Caudate nucleus (tissue), 63 donors: ENCODE measurements at places on chromosomes 2 and 18.

DNA sequence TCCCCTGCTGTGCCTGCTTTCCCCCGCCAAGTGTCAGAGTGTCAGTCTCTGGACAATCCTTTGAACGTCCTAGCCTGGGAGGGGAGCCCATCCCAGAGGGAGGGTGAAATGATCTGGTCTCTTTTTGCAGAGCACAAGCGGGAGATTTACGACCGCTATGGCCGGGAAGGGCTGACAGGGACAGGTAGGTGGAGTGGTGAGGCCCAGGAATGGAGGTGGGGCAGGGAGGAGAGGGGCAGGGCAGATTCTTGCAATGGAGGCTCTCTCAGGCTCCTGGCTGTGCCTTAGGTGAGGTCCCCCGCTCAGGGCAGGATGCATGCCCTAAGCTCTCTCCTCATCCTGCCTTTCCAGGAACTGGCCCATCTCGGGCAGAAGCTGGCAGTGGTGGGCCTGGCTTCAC, 2.4 kb downstream of the DNAJB2 start:
- DNase-seq, result no peak

DNA sequence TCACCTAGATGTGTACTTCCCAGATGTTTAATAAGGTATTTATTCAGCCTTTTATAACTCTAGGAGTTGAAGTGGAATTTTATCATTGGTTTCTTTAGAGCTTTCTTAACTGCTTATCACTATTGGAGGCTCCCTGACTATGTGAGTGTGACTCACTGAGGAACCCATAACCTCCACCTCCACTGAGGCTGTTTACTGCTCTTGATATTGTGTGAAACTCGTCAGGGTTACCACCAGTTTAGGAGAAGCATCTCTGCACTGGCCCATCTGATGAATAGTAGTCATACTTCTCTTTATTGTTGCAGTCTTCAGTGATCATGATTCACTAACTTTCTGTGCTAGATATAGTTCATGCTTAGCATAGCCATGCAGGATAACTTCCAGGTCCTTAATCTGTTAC, 79.6 kb upstream of the UBXN4 start:
- DNase-seq, result no peak

- DNase-seq, result no peak
These were observed 12.7 kb downstream of the TMEM237 start for GRCh38 chr2:201630577-201630976.

- DNase-seq, result no peak
These were observed 48.9 kb upstream of the CAVIN2 start for GRCh38 chr2:191895743-191896142.

- peak; percentile 81 for DNase-seq
These were observed 598 bp upstream of the WBP1 start for GRCh38 chr2:74457549-74458131.

GRCh38 chr2:2101924-2102323, 229.2 kb downstream of the MYT1L start:
- DNase-seq, result no peak

- DNase-seq, result no peak
These were observed 117.2 kb downstream of the HNMT start for GRCh38 chr2:138081225-138082073.

- no peak for DNase-seq
These were observed 788.4 kb downstream of the EPHA4 start for GRCh38 chr2:220783671-220784070.

GRCh38 chr2:57821088-57821487, 225.5 kb upstream of the VRK2 start:
- no peak for DNase-seq

DNA sequence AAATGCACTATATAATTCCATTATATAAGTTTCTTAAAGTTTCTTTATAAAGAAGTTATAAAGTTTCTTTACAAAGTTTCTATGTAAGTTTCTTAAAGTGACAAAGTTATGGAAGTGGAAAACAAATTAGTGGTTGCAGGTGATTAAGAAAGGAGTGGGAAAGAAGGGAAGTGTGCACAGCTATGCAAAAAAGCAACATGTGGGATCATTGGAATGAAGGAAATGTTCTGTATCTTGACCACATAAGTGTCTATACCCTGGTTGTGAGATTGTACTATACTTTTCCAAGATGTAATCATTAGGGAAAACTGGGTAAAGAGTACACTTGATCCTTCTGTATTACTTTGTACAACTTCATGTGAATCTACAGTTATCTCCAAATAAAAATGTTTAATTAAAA, 1541.1 kb downstream of the LRP1B start:
- no peak for DNase-seq

DNA sequence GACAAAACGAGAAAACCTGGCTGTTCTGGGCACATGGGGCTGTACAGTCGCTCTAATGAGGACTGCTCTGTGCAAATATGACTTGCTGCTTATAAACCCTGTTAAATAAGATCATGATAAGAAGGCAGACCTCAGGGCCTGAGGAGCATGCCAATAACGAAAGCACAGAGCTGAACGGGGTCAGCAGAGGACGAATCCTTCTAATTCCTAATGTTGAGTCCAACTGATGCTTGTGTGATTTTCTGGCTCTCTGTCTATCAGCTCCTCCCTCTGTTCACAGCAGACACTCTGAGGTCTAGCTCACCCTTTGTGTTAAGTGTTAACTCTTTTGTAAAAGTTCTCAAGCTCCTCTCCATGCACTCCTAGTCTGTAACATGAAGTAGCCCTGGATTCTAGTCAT, 167.2 kb upstream of the REV1 start:
- DNase-seq, result no peak

GRCh38 chr18:59354731-59355130, 4.3 kb downstream of the LMAN1 start:
- no peak for DNase-seq

- DNase-seq, result no peak
These were observed 394.2 kb upstream of the ZEB2 start for GRCh38 chr2:144914113-144914512.

- DNase-seq, result no peak
These were observed 33.0 kb downstream of the FARSB start for GRCh38 chr2:222622910-222623309.

GRCh38 chr2:230811508-230811907, 53.2 kb upstream of the ITM2C start:
- DNase-seq, result no peak

- no peak for DNase-seq
These were observed 56.1 kb downstream of the TNP1 start for GRCh38 chr2:216803791-216804190.

DNA sequence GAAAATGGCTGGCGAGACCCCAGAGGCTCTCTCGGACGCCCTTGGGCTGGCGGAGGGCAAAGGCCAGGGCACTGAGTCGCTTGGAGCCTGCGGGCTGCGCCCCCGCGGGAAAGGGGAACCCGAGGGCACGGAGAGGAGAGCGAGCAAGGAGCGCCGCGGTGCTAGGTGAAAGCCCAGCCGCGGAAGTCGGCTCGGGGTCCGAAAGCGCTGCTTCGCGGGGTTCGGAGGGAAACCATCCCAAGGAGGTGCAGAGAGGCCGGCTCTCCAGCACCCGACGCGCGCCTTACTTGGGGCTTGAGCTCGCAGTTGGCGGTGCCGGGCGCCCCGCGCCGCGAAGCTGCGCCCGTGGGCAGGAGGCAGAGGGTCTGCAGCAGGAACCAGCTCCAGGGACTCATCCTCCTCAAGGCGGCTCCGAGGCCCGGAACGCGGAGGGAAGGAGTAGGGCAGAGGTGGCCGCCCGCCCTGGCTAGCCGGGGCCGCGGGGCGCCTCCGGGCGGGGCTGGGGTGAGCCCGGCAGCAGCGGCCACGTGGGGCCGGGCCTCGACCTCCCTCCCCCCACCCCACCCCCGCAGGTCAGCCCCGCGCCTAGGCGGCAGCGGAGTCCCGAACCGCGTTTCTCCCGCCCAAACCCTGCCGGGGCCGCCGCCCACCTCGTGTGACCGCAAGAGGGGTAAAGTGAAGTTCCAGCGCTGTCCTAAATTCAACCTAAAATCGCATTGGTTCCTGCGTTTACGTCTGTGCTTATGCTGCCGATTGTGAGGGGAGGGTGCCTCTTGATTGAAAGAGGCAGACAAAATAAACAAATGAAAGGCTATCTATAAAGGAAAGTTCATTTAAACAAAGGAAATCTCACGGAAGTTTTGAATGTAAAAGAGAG, at the start of gene TRABD2A:
Gene TRABD2A (minus strand): TSS at position 440 of the 877 bp plus-strand sequence. CDS start 45 bp downstream, at position 395.
- DNase-seq, result no peak

DNA sequence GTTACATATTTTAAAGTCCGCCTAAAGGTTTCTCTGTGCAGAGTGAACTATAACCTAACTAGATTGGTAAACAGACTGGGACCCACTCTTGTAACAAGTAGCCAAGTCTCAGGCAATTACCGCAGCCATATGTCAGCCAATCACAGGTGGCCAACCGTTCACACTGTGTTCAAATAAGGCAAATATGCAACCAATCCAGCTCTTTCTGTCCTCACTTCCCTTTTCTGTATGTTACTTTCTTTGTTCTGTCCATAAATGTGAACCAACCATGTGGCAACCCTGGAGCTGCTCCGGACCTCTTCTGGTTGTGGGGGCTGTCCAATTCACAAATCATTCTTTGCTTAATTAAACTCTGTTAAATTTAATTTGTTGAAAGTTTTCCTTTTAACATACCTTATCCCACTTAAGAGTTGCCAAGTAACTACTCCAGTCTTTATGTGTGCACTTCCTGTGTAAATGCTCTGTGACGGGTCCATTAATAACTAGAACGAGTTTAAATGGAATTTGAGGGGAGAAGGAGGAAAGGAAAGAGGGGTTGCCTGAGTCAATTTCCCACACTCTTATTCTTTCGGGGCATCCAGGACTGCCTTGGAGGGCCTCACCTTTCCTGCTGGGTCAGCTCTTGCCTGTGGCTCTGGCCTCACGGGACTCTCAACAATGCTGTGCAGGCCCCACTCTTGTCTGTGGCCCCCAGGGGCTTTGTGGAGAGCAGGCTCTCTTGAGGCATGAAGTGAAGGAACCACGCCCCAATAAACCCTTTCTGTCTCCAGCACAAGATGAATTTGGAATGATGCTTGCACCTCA, 6.6 kb upstream of the RPL37A start:
- DNase-seq, result no peak

- DNase-seq, result no peak
These were observed 88.0 kb downstream of the KYNU start for GRCh38 chr2:142965443-142965842.

DNA sequence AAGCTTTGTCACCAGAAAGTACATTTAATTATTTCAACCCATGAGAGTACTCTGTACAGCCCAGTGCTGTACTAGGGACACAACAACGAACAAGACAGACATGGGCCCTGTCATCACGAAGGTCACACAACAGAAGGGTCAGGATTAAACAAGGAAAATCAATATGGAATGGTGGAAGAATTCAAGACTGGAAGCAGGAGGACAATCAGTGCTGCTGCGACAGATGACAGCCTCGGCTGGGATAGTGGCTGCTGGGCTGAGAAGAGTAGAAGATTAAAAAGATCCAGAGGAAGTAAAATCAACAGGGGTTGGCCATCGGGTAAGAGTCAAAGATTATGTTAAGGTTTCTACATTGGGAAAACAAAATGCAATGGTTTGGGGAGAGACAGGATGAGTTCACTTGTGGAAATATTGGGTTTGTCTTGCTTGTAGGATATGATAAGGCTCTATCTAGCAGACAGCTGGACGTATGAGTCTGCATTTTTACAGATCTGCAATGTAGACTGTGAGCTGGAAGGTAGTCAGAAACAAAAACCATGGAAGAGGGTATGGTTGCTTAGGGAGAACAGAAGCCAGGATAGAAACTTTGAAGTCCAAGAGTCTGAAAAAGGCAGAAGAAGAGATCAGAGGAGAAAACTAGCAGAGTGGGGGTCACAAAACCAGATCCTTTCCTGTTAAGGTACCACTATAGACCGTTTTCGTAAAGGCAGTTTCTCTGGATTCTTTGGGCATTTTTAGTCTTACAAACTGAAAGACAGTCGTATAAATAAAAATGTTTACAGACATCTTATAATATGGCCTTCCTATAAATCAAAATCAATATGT, 84.1 kb downstream of the PRELID3A start:
- no peak for DNase-seq

- DNase-seq, result no peak
These were observed 87.5 kb upstream of the RIOK3 start for GRCh38 chr18:23365602-23366001.

- no peak for DNase-seq
These were observed 58.8 kb upstream of the LYPD6 start for GRCh38 chr2:149271575-149271974.

GRCh38 chr18:63145166-63145850, 174.3 kb downstream of the BCL2 start:
- DNase-seq, result no peak

DNA sequence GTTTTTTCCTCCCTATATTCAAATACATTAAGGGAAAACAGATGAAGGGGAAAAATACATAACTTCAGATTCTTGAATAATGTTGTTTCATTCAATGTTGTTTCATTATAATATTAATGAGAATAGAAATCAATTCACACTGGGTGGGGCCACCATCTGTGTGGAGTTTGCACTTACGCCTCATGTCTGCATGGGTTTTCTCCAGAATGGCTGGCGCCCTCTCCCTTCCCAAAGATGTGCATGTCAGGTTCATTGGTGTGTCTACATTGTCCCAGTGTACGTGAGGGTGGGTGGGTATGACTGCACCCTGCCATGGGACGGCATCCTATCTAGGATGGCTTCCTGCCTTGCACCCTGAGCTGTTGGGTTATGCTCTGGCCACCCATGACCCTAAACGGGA, 51.7 kb downstream of the COBLL1 start:
- DNase-seq, result no peak

- no peak for DNase-seq
These were observed 225.3 kb upstream of the THUMPD2 start for GRCh38 chr2:40004336-40004735.

GRCh38 chr18:58118536-58118935, 74.5 kb downstream of the NEDD4L start:
- DNase-seq, result no peak

DNA sequence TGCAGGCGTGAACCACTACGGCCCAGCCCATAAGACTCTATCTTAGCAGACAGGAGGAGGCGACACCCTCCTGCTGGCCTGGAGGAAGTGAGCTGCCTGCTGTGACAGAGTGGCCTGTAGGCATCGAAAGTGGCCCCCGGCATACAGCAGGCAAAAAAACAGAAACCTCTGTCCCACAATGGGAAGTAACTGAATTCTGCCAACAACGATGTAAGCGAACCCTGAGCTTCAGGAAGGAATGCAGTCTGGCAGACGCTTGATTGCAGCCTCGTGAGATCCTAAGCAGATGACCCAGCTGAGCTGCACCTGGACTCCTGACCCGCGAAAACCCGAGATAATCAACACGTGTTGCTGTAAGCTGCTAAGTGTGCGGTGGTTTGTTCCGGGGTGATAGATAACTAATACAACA, 13.6 kb downstream of the MRO start:
- DNase-seq, result no peak

GRCh38 chr2:77147153-77147552, 375.0 kb downstream of the LRRTM4 start:
- no peak for DNase-seq

GRCh38 chr2:168436840-168437239, 19.2 kb upstream of the CERS6 start:
- no peak for DNase-seq

- DNase-seq, result no peak
These were observed at the start of gene RBMS1 for GRCh38 chr2:160493227-160494028. TSS of gene RBMS1 (minus strand) at chr2:160493807. CDS start at chr2:160493363, 444 bp downstream.

DNA sequence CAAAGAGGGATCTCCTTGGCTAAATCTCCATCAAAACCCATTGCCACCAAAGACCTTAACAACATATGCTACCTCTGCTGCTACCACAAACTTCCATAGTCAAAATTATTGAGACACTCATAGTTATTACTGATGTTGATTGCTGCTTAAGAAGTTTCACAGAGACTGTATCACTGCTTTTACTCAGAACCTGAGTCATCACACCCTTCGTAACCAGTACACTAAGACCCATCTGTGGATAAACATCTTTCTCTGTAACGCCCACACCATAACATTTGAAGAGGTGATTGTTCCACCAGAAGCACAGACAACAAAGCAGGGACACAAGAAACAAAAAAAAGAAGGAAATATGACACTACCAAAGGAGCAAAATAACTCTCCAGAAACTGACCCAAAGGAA, 1563.1 kb downstream of the LRP1B start:
- no peak for DNase-seq
